ENCODE measurements at places on chromosomes 1 and 21. TPM values are rescaled to one million over a fixed set of nuclear protein-coding genes. Genes with fewer than 3 reads are reported as not detected.

Gene ANGPTL7
- not detected for polyA plus RNA-seq

Gene CTSK
- not detected for polyA plus RNA-seq

Gene VWA5B1
- polyA plus RNA-seq = not detected

Gene NHLH1
- not detected for polyA plus RNA-seq

Gene SLAMF8
- 0.64 TPM for polyA plus RNA-seq

Gene FCRL6
- polyA plus RNA-seq = 127 TPM

Gene GPR37L1
- 0.02 TPM for polyA plus RNA-seq

Gene LAMC2
- not detected for polyA plus RNA-seq

Gene AIM2
- 0.60 TPM for polyA plus RNA-seq

Gene GLIS1
- not detected for polyA plus RNA-seq

Gene CD48
- 213 TPM for polyA plus RNA-seq

Gene TDRD5
- not detected for polyA plus RNA-seq

Gene KRTAP8-1
- not detected for polyA plus RNA-seq

Gene RNASEL
- polyA plus RNA-seq = 10.1 TPM

Gene DIRAS3
- not detected for polyA plus RNA-seq

Gene BTF3L4
- 71.0 TPM for polyA plus RNA-seq

Gene IFFO2
- 4.4 TPM for polyA plus RNA-seq

Gene ARID4B
- 58.0 TPM for polyA plus RNA-seq
